ENCODE measurements at places on chromosomes 7 and 10. TPM values are rescaled to one million over a fixed set of nuclear protein-coding genes. Genes with fewer than 3 reads are reported as not detected.

- DNase-seq, result no peak
Measured at GRCh38 chr7:5672468-5672867, 109.0 kb downstream of the RNF216 start.

- DNase-seq, result no peak
Measured at GRCh38 chr7:138753610-138754009, 44.2 kb upstream of the TMEM213 start.

DNA sequence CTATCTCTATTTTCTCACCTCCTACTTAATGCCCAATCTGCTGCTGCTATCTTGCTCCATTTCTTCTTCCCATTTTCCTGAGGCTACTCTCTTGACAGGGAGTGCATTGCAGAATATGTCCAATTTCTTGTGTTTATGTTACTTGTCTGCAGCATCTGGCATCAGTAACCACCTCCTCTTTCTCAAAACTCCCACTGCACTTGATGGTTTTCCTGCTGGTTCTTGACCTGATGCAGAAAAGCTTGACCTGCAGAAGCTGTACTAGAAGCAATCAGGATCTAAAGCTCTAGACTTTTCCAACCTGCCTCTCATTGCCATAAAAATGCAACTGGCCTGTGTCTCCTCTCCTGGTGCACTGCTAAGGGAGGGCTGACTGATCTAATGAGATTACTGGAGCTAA lies 287.8 kb downstream of the ZEB1 start:
- DNase-seq, result no peak

- DNase-seq, result no peak
Measured at GRCh38 chr7:13034693-13035092, 347.3 kb downstream of the ARL4A start.

- DNase-seq, result no peak
Measured at GRCh38 chr10:122856902-122857301, 11.2 kb upstream of the CUZD1 start.

PARD3 gene
- 52.7 TPM for total RNA-seq

ADRB1 gene
- 0.13 TPM for total RNA-seq

NME8 gene
- not detected for total RNA-seq

Measured in psoas muscle (tissue), 8 donors.